ENCODE measurements at places on chromosomes 5 and 9.

DNA sequence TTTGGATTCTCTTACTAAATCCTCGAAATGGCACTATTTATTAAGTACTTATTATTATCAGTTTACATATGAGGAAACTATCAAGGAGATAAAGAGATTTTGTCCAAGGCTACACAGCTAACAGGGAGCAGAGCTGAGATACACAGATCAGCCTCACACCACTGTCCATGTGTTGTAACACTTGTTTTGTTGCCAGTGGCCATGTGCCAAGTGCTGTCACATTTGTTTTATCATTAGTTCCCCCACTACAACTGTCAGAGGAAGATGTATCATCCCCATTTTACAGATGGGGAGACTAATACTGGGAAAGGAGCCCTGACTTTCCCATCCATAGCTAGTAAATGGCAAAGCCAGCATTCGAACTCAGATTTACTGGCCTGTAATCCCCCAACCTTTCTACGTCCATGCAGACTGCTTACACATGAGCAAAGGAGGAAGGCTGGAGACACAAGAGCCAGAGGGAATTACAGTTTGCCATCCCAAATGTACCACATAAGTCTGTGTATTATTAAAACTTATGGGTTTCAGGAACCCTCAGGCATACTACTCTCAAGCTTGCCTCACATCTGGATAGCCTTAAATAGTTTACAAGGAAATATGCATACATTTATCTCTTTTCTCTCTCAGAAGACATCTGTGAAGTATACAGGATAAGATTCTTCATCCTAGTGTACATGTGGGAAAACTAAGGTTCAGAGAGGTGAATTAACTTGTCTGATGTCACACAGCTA, 25.1 kb downstream of the PAPPA start:
- no peak for DNase-seq

- DNase-seq: no peak
These were observed 48.5 kb downstream of the MACROH2A1 start for GRCh38 chr5:135350536-135350935.

DNA sequence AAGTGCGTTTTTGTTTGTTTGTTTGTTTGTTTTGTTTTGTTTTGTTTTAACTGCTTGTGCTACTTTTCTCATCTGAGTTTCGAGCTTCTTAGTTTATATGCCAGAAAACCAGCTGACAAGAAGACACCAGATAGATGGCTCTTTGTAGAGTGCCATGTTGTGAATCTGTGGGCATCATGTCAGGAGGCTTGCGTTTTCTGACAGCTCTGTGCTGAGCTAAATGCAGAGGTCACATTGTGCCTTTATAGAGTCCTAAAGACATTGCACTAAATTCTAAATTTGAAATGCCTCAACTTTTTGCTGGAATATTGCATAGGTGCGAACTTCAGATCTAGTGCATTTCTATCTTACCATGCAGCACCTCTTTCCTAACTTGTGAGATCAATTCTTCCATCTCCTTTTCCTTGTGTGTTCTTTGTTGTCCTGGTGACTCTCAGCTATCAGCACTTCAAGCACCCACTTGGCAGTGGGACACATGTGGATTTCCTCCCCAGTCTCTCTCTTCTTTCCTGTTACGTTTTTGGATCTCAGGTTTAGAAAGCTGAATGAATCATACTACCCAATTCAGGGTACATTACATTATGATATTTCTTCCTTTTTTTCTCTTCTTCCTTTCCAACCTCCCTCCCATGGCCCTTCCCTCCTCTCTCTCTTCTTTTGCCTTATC, 379.0 kb upstream of the RPS23 start:
- DNase-seq: no peak

DNA sequence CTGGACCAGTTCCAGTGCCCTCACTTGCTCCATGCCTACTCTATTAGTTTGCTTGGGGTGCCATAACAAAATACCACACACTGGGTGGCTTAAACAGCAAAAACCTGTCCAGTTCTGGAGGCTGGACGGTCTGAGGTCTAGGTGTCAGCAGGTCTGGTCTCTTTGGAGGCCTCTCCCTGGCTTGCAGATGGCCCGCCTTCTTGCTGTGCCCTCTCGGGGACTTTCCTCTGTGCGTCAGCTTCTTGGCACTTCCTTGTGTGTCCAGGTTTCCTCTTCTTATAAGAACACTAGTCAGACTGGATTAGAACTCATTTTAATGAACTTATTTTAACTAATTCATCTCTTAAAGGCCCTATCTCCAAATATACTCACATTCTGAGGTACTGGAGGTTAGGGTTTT, 97.2 kb downstream of the CARTPT start:
- DNase-seq: no peak

GRCh38 chr5:99936911-99937310, 598.3 kb upstream of the FAM174A start:
- DNase-seq: no peak

DNA sequence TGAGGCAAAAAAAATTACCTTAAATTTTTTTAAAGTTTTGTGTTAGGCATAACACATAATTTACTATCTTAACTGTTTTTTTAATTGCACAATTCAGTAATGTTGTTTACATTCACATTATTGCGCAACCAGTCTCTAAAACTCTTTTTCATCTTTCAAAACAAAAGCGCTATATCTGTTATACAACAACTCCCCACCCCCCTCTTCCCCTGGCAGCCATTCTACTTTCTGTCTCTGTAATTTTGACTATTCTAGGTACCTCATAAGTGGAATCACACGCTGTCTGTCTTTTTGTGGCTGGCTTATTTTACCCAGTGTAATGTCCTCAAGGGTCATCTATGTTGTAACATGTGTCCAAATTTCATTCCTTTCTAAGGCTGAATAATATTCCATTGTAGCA, 241.5 kb upstream of the DMRT1 start:
- DNase-seq: no peak

DNA sequence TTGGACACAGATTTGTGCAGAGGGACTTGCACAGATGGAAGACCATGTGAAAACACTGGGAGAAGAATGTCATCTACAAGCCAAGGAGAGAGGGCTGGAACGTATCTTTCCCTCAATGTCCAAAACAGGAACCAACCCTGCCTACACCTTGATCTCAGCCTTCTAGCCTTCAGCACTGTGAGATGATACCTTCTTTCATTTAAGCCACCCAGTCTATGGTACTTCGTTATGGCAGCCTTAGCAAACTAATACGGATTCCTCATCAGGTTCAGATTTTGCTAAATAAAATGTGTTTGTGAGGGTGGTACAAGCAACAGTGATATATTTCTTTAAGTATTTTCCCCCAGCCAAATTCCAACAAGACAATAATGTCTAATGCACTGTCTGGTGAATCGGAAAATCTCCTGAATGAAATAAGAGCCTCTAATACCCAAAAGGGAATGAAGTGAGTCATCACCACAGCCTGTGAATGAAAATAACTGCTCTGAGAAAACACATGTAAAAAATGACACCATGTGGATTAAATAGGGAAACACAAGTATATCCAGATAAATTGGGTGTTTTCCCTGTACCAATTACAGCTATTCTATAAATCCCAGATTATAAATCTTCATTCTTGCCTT, 182.8 kb upstream of the TARS1 start:
- DNase-seq: peak; percentile 21

DNA sequence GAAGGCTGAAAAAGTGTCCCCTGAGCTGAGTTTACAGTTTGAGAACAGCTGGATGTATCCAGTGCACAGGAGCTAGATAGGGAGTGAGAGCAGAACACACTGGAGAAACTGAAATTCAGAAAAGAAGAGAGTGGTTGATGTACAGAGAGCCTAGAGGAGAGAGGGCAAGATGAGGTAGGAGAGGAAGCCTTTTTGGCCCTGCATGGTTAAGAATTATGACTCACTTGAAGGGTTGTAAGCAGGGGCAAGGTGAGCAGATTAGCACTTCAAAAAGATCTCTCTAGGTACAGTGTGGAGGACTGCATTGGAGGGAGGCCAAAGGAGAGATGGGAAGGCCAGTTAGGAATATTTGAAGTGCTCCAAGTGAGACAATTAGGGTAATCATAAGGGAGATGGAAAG, 25.2 kb downstream of the MCC start:
- DNase-seq: no peak

DNA sequence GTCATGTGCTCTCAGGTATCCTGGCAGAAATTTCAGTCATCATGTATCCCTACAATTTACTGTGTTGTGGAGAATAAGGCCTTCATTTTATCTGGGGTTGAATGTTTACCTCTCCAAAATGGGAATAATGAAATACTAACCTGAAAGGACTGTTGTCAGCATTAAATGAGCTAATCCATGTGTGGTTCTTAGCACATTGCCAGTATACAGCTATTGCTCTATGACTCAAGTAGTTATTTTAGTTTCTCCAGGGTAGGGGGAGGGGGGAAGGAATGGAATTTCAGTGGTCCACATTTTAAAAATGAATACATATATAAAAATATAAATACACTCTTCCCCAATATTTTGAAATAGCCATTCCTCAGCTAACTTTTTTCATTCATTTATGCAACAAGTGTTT, 3.5 kb downstream of the PAM start:
- DNase-seq: no peak

DNA sequence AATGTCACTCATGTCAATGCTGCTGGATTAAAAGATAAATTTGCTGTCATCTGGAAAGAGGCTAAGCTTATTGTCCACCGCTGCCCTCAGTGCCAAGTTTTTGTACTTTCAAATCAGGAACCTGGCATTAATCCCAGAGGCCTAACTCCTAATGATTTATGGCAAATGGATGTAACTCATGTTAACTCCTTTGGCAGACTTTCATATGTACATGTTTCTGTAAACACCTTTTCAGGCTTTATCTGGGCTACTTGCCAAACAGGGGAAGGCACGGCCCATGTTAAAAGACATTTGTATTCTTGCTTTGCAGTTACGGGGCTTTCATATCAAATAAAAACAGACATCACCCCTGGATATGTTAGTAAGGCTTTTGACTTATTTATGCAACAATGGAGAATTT, 608.0 kb upstream of the ACO1 start:
- DNase-seq: no peak

DNA sequence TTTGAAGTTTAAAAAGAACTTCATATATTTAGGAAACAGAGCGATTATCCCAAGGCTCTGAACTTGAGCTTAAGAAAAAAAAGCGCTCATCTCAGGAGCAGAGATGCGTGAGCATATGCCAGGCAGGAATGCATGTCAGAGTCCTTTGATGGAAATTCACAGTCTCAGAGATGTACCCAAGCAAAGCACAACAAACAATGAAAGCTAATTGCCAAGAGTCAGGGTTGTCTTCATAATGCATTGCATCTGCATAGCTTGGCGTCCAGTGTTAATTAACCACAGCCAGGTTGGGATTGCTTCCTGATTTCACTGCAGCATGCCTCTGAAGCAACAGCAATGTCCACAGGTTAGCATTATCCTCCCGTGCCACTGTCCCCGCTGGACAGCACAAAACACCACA, 907.0 kb upstream of the DMAC1 start:
- DNase-seq: no peak

GRCh38 chr9:128055344-128056040, 11.6 kb downstream of the NAIF1 start:
- DNase-seq: peak; percentile 69

DNA sequence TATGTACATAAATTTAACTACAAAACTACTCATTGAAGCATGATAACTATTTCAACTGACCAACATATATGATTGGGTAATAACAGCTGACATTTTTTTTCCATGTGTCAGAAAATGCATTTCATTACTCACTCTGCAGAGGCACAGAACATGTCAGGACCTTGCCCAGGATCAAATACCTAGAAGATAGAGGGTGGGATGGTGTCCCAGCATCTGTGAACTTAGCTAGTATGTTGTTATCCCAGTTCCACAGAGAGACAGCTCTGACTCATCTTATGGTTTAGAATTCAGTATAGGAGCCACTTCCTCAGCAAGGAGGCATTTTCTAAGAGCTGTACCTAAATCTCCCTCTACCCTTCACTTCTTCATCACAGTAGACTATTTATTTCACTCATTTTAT, 1198.6 kb upstream of the ACO1 start:
- no peak for DNase-seq

GRCh38 chr5:143402017-143402552, 1.4 kb downstream of the NR3C1 start:
- DNase-seq: peak; percentile 48

- DNase-seq: no peak
These were observed 142.0 kb downstream of the CMYA5 start for GRCh38 chr5:79831381-79832309.

- DNase-seq: peak; percentile 5
These were observed 240.3 kb downstream of the TLE4 start for GRCh38 chr9:79812099-79812498.

GRCh38 chr9:112348257-112349007, 15.0 kb upstream of the PTBP3 start:
- peak; percentile 83 for DNase-seq

DNA sequence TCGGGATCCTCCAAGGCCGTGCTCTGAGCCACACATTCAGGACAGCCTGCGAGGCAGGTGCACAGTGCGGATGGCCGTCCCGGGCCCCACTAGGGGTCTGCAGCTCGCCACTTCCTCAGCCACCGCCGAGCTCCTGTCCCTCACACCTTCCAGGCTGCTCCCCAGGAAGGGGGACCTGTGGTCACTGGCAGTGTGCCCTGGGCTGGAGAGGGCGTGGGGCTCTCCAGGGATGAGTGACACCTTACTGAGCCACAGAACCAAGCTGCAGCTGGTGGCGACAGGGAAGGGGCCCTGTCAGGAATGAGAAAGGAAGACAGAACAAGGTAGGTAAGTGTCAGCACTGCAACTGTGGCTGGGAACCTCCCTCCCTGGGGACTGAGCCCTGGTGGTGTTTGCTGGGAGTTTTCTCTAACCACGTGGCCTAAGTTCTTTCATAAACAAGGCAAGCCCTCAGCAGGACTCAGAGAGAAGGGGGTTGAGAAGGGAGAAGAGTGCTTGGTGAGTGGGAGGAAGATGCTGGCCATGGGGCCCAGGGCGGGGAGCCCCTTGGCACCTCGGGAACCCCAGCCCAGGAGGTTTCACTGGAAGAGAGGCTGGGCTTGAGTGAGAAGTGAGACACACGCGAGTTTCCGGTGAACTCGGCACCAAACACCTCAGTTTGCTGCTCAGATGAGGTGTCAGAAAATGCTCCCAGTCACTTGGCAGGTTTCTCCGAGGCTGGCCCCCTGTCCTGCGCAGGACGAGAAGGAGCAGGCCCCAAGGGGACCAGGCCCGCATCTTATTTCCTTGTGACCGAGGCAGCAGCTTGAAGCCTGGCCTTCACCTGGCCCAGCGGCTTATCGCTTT, 5.2 kb downstream of the IL13 start:
- peak; percentile 76 for DNase-seq

DNA sequence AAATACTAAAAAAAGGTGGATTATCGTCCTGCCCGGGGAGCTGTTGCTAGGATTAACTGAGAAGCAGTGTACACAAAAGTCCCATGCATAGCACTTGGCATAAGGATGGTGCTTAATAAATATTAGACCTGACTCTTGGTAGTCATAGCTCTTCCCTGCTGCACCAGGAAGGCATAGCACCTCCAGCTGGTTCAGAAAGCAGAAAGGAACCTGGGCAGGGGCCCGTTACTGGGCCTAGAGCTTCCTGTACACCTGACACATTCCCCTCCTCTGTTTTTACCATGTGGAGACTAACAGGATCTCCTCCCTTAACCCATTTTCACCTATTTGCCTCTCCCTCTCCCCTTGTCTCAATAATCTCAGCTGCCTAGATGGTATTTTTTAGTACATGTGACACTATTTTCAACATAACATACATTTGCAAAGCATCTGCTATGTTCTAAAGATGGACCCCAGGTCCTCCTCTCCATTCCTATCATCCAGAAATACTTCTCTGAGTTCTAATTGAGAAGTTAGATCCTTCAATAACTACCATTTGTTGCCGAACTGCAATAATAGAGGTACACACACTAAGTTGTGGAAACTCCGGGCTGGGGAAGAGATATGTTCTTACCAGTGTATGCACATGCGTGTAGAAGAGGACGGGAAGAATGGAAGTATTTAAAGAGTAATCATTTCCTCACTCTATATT, 3.2 kb upstream of the ANP32B start:
- DNase-seq: no peak

- DNase-seq: peak; percentile 10
These were observed 214.9 kb upstream of the IL12B start for GRCh38 chr5:159545156-159545555.
